ENCODE measurements at places on chromosomes 3 and 15.

DNA sequence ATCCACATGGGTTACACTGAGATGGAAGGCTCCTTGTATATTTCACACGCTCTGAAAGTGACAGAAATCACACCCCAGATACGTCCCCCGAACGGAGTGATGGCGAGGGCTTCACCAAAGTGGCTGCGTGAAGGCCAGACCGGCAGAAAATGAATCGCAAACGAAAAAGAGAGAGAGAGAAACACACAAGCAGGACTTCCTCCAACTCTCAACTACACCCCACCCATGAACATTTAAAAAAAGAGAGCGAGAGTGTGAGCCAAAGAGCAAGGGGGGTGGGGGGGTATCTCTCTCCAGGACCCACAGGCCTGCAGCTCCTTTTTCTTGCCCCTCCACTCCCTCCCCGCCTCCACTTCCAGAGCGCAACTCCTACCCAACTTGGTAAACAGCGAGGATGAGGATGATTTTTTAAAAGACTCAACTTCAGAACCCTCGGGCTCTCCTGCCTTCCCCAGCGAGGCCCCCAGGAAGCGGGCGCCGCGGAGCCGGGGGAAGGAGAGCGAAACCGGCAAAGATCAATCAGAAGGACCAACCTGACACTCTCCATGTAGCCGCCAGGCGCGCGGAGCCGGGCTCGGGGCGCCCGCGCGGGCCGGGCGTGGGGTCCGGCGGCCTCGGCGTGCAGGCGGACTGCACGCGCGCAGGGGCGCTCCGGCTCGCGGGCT, 519.1 kb downstream of the FOXP1 start:
- no peak for DNase-seq

DNA sequence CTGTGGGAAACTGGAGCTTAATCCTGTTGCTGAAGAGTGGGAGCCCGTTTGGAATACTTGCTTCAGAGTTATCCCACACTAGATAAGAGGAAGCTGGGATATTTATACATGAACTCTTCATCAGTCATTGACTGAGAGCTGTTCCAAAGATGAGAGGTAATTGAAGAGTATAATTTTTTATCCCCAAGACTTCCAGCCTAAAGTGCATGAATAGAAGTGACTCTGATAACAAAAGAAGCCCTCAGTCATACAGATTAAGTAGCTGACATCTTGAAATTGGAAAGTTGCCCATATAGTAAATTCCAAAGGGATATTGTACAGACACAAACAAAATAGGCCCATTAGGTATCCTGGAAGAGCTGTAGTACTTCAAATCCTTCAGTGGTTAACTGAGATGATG, 268.0 kb downstream of the EPHA3 start:
- no peak for DNase-seq

DNA sequence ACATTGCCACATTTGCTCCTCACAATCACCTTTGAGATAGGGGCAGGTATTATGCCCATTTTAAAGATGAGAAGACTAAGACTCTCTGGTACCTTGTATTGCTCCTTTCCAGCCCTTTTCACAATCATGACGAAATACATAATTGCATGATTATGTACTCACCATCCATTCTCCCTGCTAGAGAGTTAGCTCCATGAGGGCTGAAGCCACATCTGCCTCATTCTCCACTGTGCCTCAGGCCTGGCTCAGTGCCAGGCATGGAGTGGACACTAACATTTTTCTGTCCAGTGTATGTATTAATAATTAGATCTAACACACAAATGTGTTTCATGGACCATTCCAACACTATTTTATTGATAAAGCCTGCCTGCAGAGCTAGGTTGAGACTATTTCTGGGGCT, 191.4 kb downstream of the MINAR1 start:
- no peak for DNase-seq

DNA sequence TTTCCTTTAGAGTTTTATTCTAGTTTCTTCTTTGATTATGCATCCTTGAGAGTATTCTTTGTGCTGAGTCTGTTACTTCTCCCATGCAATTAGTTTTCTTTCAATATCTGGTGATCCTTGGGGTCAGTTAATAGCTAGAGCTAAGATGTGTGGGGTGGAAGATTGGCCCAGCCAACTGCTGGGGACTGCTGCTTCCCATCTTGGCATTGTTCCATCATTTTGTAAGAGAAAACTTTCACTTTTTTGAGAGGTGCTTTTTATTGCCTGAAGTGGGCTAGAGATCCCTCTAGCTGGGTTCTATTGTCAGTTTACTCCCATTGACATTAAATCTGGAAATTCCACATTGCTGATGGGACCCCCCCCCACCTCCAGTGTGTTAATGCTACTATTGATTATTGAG, 15.4 kb downstream of the BCL2L10 start:
- DNase-seq, result no peak

DNA sequence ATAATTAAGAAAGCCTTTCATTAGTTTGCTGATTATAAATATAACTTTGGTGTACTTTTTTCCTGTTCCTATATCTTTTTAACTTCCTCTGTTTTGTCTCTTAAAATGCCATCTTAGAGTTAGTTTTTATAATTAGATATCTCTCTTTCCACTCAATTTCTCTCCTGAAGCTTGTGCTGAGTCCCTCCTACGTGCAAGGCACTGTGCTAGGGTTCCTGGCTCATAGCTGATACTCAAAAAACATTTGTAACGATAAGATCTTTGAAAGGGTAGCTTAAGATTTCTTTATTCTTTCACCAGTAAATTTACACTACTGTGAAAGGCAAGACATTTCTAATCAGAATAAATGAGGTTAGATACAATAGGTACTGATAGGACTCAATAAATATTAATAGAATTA, 358.8 kb downstream of the MECOM start:
- no peak for DNase-seq

DNA sequence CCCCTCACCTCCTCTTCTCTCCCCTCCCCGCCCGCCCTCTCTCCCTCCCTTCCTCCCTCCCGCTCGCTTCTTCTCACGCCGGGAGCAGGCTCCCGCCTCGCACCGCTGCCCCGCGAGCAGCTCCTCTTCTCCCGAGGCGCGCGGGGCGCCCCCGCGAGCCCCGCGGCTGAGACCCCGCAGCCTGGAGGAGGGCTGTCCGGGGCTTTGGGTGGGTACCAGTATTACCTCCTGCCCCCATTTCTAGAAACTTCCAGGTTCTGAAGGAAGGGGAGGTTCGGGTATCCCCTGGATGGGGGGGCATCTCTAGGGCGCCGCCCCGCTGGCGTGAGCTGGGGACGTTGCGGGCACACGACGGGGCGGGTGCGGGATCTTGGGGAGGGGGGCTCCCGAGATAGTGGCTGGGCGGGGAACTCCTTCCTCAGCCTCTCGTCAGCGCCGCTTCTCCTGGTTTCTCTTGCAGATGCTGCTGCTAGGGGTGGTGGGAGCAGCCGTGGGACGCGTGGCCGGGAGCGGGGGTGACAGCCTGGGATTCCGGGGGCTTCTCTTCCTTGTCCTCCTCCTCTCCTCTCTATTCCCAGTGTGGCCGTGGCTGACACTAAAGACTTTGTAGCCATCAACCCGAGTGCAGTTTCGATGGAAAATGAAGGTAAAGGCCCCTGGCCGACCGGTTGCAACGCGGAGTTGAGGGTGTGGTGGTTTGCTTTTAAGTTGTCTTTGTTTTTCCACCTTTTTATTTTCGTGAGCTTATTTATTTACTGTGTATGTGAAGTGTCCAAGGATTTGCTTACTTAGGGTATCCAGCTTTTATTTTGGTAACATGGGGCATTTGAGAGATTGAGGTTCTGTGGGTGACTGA, 474 bp downstream of the ATP2C1 start:
- DNase-seq, result peak; percentile 32

DNA sequence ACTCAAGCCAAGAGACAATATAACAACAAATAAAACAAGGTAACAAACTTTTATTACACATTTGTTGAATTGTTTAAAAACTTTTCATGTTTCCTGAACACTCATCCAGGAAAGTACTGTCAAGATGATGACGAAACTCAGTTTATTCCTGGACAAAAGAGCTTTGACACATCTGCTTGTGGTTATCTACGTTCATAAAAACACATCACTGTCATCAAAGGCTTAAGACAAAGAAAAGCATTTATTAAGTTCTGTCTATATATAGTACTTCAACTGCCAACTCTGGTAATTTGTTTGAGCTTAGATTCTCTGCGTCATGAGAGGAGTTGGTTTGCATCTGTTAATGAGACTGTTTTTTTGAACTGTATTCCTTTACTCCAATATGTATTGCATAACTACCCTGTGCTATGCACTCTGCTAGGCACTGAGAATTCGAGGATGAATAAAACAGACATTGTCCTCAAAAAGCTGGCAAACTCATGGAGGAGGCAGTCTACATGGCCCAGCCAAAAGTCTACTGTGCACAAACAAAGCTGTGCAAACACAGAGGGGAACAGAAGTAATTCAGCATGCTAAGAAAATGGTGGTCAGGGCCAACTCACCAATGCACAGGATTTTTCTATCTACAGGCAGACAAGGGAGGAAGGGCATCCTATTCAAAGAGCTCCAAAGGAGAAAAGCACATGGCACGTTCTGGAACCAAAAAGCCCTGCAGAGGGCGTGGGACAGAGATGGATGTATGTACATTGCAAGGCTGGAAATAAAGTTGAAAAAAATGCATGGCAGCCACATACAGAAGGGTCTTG, 21.5 kb downstream of the PLD1 start:
- no peak for DNase-seq

- no peak for DNase-seq
Observed at GRCh38 chr15:63482874-63483323, 21.5 kb upstream of the USP3 start.

DNA sequence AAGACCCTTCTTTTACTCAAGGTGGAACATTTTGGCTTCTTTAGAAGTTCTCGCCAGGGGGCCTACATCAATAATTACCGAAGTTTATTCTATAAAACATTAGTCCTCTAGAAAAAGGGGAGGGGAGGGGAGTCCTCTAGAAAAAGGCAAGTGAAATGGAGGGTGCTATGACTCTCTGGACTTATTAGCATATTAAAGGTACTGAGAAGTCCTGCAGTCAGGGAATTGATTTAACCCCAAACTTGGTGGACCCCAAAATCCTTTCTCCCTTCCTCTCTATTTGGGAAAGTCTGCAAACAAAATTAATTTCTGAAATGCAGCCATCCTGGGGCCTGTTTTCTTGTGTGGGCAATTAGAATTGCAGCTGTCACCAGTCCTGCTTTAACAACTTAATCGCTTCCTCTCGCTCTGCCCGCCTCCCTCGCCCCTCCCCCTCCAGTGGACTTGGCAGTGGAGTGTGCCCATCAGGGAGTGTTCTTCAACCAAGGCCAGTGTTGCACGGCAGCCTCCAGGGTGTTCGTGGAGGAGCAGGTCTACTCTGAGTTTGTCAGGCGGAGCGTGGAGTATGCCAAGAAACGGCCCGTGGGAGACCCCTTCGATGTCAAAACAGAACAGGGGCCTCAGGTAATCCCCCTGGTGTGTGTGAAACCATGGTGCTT, 18.9 kb upstream of the LRRK1 start:
- DNase-seq, result no peak

- DNase-seq, result no peak
Observed at GRCh38 chr3:64921281-64922065, 233.7 kb upstream of the ADAMTS9 start.

DNA sequence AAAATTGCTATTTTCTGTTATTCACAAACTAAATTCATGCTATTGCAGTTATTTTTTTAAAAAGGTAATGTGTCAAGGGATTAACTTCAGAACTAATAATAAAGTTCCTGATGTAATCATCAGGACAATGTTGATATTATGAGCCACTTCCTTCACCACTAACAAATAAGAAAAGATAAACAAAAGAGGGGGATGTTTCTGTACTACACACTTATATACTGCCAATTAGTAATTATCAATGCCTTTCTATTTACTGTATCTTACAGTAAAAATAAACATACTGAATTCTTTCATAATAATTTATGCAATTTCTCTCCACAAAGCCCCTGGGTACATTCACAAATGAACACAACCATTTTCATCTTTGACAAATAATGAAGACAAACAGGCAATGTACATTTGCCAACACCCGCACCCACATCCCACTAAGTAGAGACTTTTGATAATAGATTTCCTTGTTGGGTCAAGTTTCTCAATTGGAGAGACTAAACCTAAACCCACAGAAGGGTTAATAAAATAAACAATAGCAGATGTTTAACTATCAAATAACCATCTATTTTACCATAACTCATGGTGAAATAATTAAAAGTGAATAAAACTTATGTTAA, 3.7 kb downstream of the CBLB start:
- DNase-seq, result no peak

DNA sequence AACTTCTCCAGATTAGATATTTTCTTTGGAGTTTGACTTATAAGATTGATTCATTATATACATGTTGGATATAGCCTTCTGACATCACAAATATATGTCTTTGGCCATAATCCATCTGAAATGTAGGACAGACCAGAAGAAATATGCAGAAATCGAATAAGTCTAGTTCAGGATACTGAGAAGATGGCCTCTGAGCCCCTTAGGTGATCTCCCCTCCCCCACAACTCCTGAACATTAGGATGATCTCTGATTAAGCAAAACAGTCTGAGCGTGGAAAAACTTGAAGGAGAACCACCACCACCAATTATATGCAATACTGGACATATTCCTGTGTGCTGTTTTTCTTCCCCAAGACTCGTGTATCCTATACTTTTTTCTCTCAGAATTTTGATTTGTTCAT, 3.2 kb downstream of the SETD5 start:
- no peak for DNase-seq

DNA sequence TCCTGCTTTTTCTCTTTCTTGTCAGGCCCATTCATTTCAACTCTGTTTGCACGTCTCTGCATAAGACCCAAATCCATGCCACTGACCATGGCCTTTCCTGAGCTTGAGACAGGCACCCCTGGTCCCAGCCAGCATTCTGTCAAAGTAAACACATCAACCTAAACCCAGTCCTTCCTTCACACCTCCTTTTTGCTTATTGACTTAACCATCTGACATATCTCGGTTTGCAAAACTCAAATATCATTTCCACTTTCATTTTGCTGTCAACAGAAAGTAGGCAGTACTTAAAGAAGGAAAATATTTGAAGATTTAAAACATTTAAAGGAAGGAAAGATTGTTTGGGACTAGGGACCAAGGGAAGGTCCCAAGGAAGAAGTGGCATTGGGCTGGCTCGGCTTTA, 48.2 kb upstream of the KBTBD8 start:
- no peak for DNase-seq

GRCh38 chr15:38689522-38689921, 124.9 kb upstream of the RASGRP1 start:
- DNase-seq, result no peak

- DNase-seq, result peak; percentile 51
Observed at GRCh38 chr3:101803173-101803782, 24.3 kb downstream of the NXPE3 start.

DNA sequence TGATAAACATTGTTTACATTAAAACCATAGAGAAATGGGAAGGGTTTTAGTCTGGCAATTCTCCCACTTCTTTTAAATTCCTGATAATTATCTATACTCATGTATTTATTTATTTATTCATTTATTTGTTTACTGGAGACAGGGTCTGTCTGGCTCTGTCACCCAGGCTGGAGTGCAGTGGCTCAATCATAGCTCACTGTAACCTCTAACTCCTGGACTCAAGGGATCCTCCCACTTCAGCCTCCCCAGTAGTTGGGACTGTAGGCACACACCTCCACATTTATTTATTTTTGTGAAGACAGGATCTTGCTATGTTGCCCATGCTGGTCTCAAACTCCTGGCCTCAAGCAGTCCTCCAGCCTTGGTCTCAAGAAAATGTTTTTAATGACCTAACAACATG, 2.5 kb upstream of the AEN start:
- no peak for DNase-seq
